ENCODE measurements at places on chromosomes 6 and 20.

DNA sequence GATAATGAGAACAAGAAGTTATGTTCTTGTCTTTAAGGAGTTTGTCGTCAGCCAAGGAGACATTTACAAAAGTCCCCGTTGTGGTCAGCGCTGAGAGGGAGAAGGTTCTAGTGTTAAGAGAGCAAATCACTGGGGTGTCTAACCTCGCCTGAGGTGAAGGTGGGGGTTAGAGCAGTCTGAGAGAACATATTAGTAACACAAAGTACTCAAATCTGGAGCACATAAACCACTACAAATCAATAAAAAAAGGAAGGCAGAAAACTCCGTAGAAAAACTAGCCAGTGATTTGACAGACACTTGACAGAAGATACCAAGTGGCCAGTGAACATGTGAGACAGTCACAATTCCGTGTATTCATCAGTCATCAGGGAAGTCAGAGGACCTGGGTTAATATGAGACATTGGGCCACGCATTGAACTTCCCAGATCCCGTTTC lies 45.4 kb downstream of the CDS2 start:
- no peak for DNase-seq

GRCh38 chr20:17904027-17904426 lies 64.6 kb downstream of the SNX5 start:
- DNase-seq, result no peak

- DNase-seq, result no peak
Observed at GRCh38 chr6:15947436-15947835, 181.4 kb upstream of the MYLIP start.

- no peak for DNase-seq
Observed at GRCh38 chr6:41605649-41606048, 32.6 kb upstream of the MDFI start.

DNA sequence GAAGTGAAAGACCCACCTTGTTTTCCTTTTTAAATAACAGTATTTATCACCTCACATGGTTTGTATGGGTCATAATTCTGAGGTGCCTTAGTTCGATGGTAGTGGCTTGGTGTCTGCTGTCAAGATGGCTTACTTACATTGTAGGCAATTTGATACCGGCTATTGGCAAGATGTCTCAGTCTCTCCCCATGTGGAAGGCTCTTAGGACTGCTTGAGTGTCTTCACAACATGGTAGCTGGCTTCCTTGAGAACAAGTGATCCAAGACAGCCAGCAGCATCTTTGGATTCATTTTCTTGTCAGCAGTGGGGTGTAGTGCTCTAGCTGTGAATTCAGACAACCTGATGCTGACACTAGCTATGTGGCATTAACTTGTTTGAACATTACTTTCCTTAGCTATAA lies 70.1 kb downstream of the CBFA2T2 start:
- DNase-seq, result no peak

DNA sequence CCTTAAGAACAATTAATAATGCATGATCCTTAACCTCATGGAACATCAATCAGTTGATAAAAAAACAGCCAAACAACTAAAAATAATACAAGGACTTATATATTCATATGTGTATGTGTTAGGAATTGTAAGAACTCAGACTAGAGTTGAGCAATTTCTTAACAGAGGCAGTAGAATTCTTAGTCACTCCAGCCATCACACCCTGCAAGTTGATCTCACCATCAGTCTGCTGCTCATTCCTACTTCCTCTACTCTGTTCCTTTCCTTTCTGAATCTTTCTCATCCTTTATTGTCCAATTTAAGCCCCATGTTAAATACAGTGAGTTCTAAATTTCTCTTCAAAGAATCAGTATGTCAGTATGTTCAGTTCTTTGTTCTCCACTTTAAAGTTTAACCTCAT lies 2.6 kb downstream of the ZNF165 start:
- DNase-seq, result no peak

DNA sequence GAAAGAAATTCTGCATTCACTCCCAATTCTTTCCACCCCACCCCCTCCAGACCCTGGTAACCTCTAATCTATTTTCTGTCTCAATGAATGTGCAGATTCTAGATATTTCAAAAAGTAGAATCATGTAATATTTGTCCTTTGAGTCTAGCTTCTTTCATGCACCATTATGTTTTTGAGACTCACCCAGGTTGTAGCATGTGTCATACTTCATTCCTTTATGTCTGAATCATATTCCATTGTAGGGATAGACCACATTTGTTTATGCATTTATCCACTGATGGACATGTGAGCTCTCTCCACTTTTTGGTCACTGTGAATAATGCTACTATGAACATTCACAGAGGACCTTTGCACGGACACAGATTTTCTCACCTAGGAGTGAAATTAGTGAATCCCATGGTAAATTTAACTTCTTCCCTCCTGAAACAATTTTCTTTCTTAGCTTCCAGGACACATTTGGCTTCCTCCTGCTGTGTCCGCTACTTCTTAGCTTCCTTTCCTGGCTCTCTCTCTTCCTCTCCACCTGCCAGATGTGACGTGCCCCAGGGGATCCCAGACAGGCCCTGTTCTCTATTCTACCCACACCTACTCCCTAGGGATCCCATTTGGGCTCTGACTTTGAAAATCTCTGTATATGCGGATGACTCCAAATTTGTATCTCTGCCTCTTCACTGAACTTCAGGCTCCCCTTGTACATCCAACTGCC lies 24.1 kb upstream of the ARFGEF2 start:
- no peak for DNase-seq

DNA sequence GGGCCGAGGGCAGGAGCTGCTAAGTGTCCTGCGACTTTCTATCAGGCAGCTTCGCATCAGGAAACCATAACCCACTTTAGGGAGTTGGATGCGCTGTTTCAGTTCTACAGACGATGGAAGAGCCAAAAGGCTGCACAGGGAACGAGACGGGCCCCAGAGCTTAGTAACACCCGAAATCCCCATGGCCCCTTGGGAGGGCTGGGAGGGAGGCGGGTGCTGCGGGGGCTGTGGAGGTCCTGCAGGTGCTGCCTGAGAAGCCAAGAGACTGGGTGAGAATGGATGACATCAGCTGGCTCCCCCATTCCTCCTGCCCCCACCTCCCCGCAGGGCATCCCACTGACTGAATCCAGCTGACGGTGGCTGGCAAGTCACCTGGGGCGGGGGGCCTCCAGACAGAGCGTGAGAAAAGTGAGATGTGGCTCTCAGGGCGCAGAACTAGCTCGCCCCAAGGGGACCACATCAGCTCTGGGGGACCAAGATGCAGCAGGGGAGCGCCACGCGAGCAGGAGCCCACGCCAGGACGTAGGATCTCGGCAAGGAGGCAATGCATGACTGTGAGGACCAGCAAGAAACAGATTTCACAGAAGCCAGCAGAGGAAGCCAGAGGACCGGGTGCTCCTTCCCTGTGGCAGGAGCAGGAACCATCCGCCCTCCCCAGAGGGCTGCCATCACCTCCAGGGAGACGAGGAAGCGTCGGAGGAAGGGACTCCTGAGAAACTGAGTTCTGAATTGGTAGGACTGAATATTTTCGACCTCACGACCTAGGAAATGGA lies 36.8 kb downstream of the PNLDC1 start:
- no peak for DNase-seq

- DNase-seq, result no peak
Observed at GRCh38 chr20:34622821-34623451, 54.0 kb downstream of the PIGU start.

DNA sequence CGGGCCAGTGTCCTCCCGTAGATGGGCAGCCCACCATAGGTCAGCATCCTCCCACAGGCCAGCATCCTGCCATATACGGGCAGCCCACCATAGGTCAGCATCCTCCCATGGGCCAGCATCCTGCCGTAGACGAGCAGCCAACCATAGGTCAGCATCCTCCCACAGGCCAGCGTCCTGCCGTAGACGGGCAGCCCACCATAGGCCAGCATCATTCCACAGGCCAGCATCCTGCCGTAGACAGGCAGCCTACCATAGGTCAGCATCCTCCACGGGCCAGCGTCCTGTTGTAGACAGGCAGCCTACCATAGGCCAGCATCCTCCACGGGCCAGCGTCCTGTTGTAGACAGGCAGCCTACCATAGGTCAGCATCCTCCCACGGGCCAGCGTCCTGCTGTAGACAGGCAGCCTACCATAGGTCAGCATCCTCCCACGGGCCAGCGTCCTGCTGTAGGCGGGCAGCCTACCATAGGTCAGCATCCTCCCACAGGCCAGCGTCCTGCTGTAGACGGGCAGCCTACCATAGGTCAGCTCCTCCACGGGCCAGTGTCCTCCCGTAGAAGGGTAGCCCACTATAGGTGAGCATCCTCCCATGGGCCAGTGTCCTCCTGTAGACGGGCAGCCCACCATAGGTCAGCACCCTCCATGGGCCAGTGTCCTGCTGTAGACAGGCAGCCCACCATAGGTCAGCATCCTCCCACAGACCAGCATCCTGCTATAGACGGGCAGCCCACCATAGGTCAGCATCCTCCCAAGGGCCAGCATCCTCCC lies 62.9 kb downstream of the BFSP1 start:
- no peak for DNase-seq

DNA sequence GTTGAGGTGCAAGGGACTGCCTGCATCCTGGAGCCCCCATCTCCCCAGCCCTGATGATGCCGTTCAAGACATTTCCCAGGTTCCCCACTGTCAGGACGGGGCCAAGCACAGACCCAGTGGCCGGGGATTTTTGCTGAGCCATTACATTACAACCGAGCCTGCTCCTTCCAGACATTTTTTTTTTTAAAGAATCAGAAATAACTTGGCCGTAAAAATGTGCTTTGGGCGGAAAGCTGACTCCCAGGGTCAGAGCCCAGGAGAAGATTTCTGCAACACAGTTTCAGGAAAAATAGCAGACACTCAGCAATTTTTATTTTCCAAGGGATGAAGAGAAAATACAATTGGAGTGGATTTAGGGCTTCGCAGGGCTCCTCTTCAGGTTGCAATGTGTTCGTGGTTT lies 87.9 kb downstream of the LRFN2 start:
- DNase-seq, result no peak

DNA sequence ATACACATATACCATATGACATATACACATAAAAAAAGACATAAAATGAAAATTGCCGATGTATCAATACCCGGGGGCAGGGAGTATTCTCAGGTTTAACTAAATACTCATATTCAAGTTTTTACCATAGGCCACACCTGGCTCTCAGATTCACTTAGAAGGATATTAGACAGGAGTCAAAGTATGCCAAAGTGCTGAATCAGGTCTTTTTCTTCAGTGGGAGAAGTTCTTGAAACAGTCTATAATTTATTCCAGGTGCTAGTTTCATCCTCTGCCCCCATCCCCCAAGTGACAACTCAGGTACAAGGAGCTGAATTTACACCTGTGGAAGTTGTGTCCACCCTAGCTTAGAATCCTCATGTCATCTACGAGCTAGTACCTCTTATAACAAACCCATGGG lies 8.5 kb upstream of the HLA-DRA start:
- DNase-seq, result no peak

- DNase-seq, result no peak
Observed at GRCh38 chr20:17571153-17571527, 1.3 kb downstream of the DSTN start.

- no peak for DNase-seq
Observed at GRCh38 chr6:52925042-52925441, 15.5 kb upstream of the GSTA3 start.

DNA sequence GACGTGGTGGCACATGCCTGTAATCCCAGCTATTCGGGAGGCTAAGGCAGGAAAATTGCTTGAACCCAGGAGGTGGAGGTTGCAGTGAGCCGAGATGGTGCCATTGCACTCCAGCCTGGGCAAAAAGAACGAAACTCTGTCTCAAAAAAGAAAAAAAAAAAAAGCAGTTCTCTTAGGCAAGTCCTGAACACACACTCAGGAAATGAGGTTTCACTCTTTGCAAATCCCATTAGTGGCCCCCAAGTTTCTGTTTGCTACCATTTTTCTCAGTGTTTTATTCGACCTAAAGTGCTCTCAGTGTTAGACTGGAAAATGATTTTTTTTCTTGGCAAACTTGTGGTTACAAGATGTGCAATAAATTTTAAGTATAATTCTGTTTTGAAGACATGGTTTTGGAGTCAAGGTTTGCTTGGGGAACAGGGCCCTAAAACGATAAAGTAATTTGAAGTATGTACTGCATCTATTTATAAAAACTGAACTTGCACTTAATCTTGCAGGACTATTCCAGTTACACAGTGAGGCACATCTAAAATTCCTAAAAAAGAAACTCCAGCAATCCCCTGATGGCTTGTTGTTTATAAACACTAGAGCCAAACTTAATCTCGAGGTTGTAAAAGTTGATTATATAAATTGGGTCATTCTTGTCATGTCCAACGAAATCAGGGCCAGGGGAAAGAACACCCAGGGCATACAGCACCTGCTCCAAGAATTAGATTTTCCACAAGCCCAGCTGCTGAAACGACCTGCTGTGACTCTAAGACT lies 42.6 kb downstream of the MAP1LC3A start:
- no peak for DNase-seq

DNA sequence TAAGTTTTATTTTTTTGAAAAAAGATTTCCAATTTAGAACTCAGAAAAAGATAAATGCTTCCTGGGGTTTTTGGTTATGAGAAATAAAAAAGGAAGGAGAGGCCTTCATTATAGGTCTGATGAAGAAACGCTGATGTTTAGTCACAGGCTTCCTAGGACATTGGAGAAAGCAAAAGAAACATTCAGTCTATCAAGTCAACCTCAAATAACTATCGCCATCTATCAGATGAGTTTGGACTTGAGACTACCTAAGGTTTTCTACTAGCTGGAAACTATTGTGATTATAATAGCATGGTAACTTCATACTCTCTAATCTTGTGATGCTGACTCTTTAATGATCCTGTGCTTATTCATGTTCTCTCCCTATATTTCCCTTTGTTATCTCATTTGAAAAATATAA lies 171.3 kb downstream of the TPBG start:
- no peak for DNase-seq

GRCh38 chr20:63172726-63173125 lies 43.2 kb downstream of the YTHDF1 start:
- DNase-seq, result no peak

DNA sequence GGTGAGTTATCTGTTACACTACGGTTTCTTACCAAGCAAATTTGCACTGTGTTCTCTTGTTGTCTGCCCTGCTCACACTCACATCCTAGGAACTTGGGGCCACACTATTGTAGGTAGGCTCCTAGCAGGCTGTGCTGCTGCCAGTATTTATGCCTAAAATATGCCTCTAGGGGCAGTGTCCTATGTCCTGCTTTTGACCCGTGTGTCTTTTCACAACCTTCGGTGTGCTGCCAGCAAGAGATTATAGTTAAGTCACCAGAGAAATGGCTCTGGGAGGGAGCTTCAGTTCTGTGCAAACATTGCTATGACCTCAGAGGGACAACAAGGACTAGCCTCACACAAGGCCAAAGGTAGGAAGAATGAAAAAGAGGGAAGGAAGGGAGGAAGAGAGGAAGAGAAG lies 8.9 kb upstream of the TAAR5 start:
- no peak for DNase-seq

- no peak for DNase-seq
Observed at GRCh38 chr6:125910527-125910926, 46.0 kb upstream of the HINT3 start.

DNA sequence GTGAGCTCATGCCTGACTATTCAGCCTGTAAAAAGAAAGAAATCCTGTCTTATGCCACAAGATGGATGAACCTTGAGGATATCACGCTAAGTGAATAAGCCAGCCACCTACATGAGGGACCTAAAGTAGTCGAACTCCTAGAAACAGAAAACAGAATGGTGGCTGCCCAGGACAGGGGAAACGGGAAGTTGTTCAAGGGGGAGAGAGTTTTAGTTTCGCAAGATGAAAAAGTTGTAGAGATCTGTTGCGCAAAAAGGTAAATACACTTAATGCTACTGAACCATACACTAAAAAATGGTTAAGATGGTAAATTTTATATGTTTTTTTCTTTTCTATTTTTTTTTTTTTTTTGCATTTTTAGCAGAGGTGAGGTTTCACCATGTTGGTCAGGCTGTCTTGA lies 74.1 kb upstream of the RALY start:
- DNase-seq, result no peak
